Stimulated activated CD4-positive, alpha-beta T cell treated with anti-CD3 and anti-CD28 coated beads, TNF-alpha, amount 100 ng/mL, for 1 hour (primary cell): ENCODE measurements at places on chromosomes 2 and 18.

- DNase-seq: no peak
These were observed 5.2 kb downstream of the PPP4R1 start for GRCh38 chr18:9609190-9609589.

- DNase-seq: no peak
These were observed 43.0 kb upstream of the FAHD2A start for GRCh38 chr2:95359501-95359930.

GRCh38 chr2:57141269-57141668 lies 905.3 kb upstream of the VRK2 start:
- DNase-seq: no peak

- no peak for DNase-seq
These were observed 202.9 kb downstream of the MIB1 start for GRCh38 chr18:21943456-21943855.

DNA sequence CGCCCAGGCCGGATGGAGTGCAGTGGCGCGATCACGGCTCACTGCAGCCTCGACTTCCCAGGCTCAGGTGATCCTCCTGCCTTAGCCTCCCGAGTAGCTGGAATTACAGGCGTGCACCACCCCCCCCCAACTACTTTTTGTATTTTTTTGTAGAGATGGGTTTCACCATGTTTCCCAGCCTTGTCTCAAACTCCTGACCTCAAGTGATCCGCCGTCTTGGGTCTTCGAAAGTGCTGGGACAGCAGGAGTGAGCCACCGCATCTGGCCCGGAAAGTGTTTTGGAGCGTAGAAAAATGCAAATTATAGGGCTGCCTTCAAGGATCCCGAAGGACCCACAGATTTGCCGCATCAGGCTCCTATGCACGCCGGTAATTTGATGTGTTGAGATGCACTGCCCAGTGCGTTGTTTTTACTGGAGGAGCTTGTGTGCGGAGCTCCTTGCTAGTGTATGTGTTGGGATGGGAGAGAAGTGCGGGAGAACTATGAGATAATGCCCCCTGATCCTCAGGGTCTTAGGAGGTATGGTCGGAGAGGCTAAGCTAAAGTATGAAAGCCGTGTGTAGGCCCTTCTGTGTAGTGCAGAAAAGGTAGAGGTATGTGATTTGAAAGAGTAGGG lies 1.2 kb upstream of the CLASP1 start:
- peak; percentile 4 for DNase-seq

DNA sequence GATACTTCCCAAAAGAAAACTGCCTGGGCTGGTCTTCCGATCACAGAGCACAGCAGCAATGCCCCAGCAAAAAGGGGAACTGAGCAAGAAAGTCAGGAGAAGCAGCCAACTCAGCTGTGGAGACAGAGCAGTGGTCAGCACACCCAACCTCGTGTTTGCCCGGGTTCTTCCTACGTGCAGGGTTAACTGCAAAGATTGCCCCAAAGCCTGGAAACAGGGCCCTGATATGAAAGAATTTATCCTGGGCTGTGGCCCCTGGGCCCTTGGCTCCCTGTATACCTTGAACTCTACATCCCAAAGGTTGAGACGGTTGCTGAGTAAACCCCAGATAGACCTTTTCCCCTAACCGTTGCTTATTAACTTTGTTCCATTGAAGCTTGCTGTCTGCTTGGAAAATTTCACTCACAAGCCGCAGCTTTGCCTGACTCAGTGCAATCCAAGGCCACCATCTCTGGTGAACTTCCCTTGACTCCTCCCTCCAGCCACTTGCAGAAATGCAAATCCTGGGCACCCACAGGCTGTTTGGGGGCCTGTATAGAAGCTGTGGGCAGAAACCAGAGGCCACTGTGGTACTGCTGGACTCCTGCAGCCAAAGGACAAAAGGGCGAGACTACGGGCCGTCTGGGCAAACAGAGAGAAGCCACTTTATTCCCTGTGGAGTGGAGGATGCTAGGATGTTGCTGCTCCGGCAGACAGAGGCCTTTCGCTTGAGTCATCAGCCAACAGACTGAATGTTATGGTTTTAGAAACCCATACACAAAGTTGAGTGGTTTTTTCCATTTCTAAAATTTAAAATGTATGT lies 18.2 kb downstream of the NRP2 start:
- DNase-seq: no peak

DNA sequence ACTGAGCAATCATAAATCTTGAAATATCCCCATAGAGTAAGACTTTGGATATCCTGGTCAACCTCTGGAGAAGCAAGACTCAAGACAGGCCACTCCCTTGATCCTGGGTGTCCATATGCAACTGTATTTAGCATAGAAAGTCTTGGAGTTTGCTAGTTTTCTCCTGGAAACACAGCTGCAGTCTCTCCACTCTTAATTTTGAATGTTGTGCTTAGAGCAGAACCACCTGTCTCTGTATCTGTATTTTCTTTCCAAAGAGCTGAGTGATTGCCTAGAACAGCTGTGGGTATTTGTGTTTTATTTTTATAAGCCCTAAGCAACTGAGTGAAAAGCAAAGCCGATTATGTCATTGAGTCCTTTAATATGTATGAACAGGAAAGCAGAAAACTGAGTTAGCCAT lies 64.1 kb upstream of the ADAM23 start:
- no peak for DNase-seq

GRCh38 chr18:6830916-6831315 lies 101.4 kb downstream of the ARHGAP28 start:
- DNase-seq: no peak

GRCh38 chr18:51153659-51154371 lies 43.7 kb downstream of the MEX3C start:
- no peak for DNase-seq

DNA sequence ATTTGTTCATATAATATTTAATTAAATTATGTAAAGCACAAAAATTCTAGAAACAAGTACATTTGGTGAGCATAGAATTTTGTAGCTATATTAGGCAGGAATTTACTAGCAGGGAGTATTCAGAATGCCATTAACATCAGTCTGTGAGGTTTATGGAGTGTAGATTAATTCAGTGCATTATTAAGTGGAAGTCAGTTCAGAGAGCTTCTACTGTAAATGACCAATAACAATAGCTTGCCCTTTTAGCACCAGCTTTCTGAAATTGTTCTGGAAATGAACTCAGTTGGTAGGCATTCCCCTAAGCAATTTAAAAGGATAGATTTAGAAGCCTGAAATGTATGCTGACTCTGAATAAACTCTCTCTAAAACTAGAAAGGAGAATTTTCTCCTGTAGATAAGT lies 208.2 kb upstream of the CNTNAP5 start:
- DNase-seq: no peak

DNA sequence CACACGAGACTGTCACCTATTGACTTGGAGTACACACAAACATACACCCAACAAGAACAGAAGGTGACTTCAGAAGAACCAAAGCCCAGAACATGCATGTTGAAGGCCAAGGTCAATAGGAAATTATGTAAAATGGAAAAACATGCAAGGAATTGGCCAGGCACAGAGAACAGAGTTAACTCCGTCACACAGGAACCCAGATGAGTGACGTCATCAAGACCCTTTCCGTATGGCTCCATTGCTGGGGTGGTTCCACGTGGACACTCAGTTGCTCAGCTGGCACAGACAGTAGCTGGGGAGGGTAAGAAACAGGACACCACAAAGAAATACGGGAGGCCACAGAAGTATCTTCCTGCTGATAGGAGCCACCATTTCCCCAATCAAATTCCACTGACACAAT lies 18.4 kb downstream of the SOX11 start:
- DNase-seq: no peak

DNA sequence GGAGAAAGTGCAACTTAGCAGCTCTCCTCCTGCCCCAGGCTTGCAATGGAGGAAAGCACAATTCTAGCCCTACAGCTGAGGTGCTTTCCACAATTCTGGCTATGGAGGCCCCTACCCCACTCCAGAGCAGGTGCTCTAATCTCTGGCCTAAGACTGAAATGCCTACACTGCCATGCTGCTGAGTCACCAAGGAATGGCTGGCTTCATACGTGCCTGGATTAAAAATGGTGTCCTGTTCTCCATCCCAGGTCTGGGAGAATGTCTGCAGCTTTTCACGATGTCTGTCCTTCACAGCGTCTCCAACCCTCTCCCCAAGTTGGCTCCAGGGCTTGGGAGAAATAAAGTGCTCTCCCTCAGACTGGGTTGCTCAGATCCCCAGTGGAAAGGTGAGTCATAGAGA lies 48.5 kb downstream of the MBOAT2 start:
- DNase-seq: no peak

- DNase-seq: no peak
These were observed 3.9 kb upstream of the NPPC start for GRCh38 chr2:231929961-231930592.

DNA sequence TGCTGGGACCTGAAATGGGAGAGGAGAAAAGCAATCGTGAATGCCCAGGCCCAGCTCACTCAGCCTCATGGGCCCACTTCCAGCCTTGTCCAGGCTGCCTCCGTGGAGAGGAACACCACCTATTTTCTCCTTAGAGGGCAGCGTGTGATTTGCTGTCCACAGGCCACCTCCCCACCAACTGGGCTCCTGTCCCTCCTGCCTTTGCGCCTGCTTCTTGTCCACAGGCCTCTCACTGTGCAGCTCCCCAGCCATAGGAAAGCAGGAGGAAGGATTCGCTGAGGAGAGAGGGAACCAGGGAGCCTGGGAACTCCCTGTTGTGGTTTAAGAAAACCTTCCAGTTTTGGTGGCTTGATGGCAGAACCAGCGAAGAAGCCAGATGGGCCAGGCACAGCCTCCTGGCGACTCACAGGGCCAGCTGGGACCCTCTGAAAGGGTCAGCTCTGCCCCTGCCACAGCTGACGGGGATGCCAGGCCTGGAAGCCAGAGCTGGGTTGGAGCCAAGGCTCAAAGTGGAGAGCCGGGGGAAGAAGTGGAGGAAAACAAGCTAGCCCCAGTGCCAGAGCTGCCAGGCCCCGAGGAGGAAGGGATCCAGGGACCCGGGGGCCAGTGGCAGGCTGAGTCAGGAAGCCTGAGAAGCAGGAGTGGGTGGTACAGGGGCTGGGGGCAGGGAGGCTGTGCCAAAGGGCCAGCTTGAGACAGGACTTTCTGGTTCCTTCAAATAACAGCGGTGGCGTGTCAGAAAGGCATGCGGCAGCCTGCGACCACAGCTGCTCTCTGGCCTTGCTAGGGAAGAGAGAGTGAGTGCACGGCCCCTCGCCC lies 9.9 kb downstream of the TMBIM1 start:
- no peak for DNase-seq

DNA sequence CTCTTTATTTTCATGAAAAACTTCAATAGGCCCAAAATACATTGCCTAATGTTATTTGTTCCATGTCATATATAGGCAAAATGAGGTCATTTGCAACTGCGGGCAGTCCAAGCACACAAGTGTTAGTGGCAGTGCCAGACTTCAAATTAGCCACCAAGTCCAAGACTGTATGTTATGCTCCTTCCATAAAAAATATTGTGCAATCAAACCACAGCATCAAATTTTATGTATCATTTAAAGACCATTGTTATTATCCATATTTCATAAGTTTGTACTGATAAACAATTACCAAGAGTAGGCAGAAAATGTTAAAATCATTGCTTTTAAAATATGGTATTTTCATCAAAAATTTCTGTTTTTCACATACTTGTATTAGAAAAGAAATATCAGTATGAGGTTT lies 54.1 kb downstream of the XIRP2 start:
- no peak for DNase-seq

DNA sequence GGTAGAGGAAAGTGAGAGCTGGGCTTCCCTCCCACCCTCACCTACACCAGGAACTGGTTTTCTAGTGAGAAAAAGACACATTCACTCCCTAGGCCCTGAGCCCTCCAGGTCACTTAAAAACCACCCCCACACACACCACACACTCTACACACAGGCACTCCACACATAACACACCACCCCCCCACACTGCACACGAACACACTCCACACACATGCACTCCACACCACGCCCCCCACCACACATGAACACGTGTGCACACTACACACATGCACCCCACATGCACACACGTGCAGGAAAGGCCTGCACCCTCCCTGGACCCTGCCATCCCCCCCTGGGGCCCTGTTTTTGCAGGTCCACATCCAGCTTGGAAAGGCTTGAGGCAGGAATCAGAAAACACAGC lies 67.6 kb downstream of the RALBP1 start:
- no peak for DNase-seq

- no peak for DNase-seq
These were observed 539.5 kb downstream of the NRXN1 start for GRCh38 chr2:50492477-50492851.

GRCh38 chr2:202376460-202377206 lies 506 bp downstream of the BMPR2 start:
- no peak for DNase-seq

- DNase-seq: no peak
These were observed 51.0 kb upstream of the B3GNT2 start for GRCh38 chr2:62144689-62145477.

DNA sequence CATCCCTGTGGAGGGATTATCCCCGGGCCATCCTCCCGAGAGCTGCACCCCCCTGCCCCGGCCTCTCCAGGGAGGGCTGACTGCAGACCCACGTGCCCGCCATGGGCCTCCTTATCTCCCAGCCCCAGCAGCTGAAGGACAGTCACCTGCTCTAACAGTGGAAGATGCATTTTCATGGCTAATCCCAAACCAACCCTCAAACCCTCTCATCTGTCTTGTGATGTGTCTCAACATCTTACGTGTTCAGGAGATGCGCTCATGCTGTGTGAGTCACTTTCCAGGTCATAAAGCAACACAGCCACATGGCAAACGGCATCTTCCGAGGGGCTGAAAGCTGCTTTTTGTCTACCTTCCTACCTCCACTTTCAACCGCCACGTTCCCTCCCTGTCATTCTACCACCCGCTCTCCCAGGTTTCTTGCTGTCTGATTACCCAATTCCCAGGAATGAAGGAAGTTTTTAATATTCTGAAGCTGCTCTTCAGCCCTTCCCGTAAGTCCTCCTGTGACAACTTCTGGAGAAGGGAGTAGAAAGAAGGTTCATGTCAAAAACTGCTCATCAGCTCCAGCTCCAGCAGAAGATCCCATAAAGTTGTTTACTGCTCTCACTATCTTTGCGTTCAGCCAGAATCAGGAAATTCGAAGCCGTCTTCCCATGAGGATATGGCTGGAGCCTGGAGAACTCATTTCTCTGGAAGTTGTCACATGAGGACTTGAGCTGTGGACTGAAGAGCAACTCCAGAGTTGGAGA lies 54.5 kb downstream of the MBP start:
- no peak for DNase-seq

DNA sequence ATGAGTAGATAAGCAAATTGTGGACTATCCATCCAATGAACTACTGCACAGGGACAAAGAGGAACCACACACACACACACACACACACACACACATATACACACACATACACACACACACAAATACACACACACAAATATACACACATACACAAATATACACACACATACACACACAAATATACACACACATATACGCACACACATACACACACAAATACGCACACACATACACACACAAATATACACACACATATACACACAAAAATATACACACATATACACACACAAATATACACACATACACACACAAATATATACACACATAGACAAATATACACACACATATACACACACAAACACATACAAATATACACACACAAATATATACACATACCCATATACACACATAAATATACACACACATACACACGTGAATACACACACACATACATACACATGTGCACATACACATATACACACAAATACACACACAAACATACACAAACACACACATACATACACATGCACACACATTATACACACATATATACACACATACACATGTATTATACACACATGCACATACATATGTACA lies 19.8 kb upstream of the EFHD1 start:
- no peak for DNase-seq

- no peak for DNase-seq
These were observed 652.6 kb downstream of the BCL11A start for GRCh38 chr2:59900728-59901452.
